ENCODE measurements at places on chromosomes 2 and 18.

DNA sequence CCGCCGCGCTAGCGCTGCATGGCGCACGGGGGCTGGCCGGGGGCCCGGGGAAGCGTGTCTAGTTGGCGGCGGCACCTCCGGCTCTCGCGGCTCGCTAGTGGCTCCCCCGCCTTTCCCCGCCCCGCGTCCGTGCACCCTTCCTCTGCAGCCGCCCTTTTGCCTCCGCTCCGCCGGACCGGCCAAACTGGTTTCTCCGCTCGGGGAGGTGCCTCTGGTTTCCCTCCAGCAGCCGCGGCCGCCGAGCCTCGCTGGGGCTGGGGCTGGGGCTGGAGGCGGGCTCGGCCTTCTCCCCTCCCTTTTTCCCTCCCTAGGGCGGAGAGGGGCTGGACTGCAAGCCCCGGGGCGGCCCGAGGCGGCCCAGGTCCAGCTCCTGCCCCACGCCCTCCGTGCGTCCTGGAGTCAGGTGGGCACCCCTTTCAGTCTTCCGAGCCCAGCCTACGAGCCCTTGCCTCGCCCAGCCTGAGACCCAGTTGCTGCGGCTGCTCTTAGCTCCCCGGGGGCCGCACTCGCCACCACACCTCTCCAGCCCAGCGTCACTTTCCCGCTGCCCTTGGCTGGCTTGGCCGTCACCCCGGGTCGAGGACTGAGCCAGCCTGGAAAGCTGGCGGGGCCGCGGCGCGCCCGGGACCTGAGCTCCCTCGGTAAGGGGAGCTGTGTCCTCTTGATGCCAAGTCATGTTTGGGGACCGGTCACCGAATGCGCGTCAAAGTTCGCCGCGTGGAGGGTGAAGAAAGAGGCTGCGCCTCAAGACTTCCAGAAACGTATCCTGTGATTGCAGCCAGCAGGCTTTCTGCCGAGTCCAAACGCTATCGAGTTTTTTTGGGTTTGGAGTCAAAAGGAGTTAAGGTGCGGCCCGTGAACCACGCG is at the start of gene ATP8B1:
Gene ATP8B1 (minus strand): TSS at position 213 of the 867 bp plus-strand sequence. CDS start 71,508 bp downstream, outside the sequence.
- DNase-seq = no peak

DNA sequence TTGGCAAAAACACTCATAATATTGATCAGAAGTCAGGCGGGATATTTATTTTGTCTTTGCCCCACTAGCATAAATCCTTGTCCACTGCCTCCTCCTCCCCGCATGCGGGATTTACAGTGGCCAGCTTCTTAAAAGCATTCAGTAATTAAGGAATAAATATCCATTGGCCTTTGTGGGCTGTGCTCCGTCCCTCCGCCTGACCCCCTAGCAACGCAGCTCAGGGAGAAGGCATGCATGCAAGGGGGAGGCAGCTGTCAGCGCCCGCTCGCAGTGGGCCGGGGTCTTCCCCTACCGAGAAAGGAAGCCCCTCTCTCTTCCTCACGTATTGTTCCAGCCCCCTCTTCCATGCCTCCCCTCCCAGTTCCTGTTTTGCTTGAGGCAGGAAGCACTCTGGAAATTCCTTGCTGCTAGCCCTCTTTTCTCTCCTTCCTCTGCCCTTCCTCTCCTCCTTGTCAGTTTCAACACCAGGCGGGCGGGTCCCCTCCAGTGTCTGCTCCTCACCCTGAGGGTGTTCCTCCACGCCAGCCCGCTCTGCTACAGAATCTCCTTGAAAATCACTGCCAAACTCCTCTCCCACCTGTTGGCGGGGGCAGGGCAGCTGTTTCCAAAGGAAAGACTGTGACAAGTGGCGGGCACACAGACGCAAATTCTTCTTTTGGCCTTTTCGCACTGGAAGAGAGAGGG is 60.1 kb downstream of the GBX2 start:
- no peak for DNase-seq

GRCh38 chr2:171878481-171878993 is 15.5 kb downstream of the SLC25A12 start:
- DNase-seq = no peak

DNA sequence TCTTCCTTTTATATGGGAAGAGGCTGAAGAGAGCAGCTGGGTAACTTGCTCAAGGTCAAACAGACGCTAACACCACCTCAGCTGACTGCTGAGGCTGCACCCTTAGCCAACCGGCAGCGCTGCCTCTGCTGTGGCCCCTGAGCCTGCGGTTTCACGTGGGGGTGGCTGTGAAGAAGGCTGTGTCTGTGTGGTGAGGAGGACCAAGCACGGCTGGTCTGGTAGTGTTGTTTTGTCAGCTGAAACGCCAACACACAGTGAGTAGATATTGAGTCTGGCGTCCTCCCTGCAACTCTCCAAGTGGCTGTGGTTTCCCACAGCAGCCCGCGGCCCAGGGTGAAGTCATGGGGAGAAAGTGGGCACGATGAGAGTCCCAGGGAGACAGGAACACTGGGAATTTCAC is 69.6 kb downstream of the THNSL2 start:
- no peak for DNase-seq

DNA sequence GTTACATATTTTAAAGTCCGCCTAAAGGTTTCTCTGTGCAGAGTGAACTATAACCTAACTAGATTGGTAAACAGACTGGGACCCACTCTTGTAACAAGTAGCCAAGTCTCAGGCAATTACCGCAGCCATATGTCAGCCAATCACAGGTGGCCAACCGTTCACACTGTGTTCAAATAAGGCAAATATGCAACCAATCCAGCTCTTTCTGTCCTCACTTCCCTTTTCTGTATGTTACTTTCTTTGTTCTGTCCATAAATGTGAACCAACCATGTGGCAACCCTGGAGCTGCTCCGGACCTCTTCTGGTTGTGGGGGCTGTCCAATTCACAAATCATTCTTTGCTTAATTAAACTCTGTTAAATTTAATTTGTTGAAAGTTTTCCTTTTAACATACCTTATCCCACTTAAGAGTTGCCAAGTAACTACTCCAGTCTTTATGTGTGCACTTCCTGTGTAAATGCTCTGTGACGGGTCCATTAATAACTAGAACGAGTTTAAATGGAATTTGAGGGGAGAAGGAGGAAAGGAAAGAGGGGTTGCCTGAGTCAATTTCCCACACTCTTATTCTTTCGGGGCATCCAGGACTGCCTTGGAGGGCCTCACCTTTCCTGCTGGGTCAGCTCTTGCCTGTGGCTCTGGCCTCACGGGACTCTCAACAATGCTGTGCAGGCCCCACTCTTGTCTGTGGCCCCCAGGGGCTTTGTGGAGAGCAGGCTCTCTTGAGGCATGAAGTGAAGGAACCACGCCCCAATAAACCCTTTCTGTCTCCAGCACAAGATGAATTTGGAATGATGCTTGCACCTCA is 6.6 kb upstream of the RPL37A start:
- peak; percentile 66 for DNase-seq

GRCh38 chr2:135230150-135230549 is 178.1 kb downstream of the RAB3GAP1 start:
- no peak for DNase-seq

- DNase-seq = no peak
Observed at GRCh38 chr18:52844323-52844722, 504.3 kb downstream of the DCC start.

DNA sequence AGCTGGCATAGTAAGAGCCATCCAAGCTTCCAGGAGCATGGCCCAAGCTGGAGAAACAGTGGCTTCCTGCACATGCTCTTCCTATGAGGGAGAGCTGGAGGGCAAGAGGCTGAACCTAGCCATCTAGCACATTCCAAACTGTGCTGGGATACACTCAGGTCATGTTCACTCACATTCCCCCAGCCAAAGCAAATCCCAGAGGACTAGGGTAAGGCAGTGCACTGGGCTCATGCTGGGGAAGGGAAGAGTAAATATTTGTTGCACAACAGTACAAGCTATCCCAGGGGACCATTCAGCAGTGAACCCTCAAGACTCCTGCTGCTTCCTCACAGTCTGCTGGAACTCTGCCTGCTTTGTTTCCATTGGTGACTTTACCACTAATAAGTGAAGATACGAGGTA is 20.7 kb upstream of the GYPC start:
- DNase-seq = no peak

DNA sequence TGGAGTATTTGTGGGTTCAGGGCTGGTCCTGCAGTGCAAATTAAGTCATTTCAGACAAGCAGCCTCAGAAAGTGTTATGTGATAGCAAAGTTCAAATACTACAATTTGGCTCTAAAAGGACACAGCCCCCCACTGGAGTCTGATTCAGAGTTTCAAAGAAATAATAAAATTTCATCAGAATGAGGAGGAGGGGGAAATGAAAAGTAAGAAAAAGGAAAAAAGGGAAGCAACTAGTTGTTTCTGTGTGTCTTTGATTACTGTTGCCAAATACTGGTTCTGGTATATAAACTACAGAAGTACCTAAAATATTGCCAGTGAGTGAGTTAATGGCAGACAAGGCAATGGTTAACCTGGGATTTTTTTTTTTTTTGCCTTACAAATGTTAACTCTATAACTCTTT is 773.9 kb downstream of the BCL11A start:
- peak; percentile 6 for DNase-seq

GRCh38 chr2:171367692-171368091 is 66.1 kb downstream of the METTL8 start:
- no peak for DNase-seq

DNA sequence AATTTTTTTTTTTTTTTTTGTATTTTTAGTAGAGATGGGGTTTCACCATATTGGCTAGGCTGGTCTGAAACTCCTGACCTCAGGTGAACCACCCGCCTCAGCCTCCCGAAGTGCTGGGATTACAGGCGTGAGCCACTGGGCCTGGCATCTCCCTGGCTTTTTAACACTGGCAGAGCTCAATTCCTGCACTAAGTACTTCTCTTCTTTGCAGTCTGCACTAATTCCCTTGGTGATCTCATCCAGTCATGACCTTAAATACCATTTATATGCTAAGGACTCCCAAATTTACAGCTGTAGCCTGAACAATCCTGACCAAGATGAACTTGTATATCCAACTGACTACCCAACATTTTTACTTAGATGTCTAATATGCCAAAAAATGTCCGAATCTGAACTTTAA is 10.2 kb downstream of the PREPL start:
- no peak for DNase-seq

DNA sequence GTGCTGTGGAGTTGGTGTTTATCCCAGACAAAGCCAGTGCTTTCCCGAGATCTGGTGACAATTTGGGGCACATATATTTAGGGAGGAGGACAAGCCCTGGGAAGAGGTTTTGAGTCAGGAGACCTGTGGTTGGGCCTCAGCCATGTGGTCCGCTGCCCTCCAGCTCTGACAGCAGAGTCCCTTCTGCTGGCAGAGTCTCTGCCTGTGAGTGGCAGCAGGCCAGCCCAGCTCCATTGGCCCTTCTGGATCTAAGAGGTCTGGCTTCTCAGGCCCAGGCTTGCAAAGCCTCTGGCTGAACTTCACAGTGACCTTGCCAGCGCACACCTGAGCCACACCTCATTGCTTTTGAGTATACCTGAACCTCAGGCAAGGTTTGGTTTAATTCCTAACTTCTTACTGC is 115.3 kb downstream of the BCL2L11 start:
- no peak for DNase-seq
